HT-29 (cell line): ENCODE measurements at places on chromosomes 3 and 15.

GRCh38 chr15:90557186-90558084 lies 27.7 kb downstream of the CRTC3 start:
- no peak for DNase-seq

DNA sequence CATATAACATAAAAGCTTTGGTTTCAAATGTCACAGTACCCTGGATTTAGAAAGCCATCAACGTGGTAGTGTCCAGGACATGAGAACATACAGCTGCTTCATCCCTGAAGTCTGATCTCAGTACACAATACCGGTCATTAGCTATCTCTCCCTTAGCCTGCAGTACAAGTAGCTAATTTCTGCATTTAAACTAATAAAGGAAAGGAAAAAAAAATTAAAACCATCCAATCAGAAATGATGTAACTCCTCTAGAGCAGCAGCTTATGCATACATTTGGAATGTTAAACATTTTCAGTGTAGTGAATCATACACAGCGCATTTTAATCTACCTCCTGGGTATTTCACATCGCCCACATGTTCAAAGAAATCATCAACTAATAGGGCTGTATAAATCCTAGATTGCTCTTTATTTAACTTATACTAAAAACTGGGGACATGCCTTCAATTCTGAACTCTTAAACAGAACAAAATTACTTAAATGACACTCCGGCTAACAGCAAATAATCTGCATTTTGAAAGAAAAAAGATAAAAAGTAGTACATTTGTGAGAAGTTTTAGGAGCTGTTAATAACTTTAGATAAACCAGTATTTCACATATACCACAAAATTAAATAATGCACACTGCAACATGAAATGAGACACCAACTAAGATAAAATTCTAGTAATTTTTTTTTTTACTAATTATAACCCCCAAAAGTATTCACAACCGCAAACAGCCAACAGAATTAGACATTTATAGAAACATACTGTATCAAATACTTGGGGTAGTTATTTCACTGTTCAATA lies 3.7 kb downstream of the IGF2BP2 start:
- peak; percentile 67 for DNase-seq

DNA sequence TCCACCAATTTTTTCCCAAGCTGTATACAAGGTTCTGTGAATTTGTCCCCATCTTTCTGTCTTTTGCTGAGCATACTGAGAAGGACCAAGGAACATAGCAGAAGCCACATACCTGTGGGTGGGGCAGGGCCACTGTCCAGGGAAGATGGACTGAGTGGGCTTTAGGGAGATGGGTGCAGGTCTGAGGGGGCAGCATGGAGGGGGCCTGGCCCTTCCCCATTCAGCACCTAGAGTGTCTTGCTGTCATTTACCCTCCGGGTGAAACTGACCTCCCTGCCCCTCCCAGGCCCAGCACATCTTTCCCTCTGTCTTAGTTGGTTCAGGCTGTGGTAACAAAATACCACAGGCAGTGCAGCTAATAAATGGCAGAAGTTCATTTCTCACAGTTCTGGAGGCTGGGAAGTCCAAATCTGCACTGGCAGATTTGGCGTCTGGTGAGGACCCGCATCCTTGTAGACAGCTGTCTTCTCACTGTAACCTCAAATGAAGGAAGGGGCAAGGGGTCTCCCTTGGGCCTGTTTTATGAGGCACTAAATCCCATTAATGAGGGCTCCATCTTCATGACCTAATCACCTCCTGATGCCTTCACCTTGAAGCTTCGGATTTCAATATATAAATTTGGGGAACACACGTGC lies 180.0 kb upstream of the SMAD3 start:
- no peak for DNase-seq

GRCh38 chr15:87082581-87082980 lies 1002.9 kb downstream of the AGBL1 start:
- no peak for DNase-seq

GRCh38 chr3:61924090-61924735 lies 362.8 kb downstream of the PTPRG start:
- no peak for DNase-seq

- DNase-seq = peak; percentile 8
These were observed 98.2 kb upstream of the CHD2 start for GRCh38 chr15:92801774-92802464.

- DNase-seq = no peak
These were observed 60.7 kb upstream of the RAB6B start for GRCh38 chr3:133956353-133956752.

DNA sequence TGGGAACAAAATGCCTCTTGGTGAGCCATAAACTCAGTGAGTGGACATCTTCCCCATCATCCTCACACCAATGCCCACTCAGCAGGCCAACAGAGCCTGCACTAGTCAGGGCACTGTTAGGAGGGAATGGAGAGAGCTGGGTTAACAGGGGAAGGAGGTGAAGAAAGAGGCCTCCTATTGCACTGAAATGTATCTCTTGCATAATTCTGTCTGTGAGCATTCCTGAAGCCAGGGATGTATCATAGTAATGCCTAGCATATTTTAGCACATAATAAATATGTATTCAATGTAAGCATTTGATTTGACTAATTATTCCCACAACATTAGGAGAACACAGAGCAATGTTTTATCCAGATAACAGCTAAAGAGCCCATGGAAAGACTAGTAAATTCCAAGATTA lies 81.2 kb downstream of the ANO10 start:
- DNase-seq = no peak

- peak; percentile 78 for DNase-seq
These were observed 43.0 kb upstream of the ABI3BP start for GRCh38 chr3:101036213-101036618.

DNA sequence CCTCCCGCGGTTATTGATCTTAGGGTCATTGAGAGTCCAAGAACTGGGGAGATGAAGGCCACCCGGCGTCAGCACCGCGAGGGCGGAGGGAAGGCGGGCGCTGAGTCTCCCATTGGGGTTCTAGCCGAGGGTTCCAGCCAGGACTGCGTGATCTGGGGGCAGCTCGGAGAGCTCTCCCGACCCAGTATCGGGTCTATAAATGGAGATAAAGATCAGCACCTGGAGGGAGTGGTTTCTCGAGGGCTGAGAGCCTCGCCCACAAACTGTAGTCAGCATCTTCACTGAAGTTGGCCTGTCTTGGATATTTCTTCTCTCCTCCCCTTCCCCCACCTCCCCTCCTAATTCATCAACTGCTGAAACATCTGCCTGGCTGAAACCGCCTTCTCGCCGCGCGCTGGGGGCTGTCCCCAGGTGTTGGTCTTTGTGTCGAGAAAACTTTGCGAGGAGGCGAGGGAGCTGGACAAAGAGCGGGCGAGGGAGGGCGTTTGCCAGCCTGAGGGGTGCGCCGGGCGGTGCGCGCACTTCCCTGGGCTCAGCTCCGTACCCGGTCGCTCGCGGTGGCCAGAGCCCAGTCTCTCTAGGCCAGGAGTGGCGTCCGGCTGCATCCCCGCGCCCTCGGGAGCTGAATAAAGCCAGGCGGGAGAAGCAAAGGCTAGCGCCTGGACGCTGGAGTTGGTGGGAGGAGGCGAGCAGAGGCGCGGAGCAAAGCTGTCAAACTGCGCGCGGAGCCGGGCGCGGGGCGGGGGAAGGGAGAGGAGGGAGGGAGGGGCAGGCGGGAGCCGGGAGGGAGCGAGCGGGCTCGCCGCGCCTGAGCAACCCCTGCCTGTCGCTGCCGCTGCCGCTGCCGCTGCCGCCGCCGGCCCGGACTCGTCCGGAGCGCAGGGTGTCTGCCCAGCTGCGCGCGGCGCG lies at the start of gene ST8SIA2:
ST8SIA2 (plus strand) TSS at position 811 of the 909 bp plus-strand sequence. CDS start 184 bp downstream, outside the sequence.
- DNase-seq = no peak

DNA sequence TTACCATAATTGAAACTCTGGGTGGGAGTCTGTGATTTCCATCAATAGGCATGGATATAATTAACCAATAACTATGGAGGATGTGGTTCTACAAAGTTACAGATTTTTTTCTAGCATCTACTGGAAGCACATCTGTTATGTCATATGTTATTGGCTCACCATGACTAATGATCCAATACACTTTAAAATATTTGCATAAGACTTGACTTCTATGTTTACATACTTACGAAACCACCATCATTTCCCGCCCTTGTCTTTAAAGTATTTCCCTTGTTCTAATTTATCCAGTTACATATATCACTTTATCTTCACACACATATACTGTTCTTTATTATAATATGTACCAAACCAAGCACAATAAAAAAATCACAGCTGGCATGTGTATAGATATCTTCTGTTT lies 380.3 kb upstream of the CBLB start:
- DNase-seq = peak; percentile 7

DNA sequence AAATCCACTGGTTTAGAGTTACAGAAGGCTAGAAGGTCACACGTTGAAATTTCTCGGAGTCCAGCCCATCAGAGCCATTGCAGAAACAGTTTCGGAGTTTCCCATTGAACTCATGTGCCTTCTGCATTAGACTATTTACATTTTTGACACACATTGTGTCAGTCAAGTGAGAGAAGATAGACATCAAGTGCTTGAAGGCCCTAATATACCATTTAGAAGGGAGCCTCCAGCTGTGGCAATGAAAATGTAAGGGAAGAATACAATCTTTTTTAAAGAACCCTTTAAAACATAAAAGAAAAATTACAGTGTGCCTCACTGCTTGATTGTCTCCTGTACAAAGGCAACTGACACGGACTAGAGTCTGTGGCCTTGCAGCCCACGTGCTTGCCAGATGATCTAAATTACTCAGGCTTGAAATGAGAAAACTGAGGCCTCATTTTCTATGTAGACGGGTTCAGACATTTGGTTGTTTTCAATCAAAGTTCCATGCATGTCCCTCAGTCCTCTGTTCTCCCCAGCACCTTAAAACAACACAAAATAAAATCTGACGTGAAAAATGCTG lies 650.5 kb downstream of the ROBO2 start:
- no peak for DNase-seq

GRCh38 chr3:186108106-186108940 lies 566 bp downstream of the ETV5 start:
- peak; percentile 54 for DNase-seq

- DNase-seq = peak; percentile 92
These were observed at the start of gene RBM6 for GRCh38 chr3:49939858-49940666. RBM6 (plus strand) TSS chr3:49940150; CDS start chr3:49962642, 22,492 bp downstream.

DNA sequence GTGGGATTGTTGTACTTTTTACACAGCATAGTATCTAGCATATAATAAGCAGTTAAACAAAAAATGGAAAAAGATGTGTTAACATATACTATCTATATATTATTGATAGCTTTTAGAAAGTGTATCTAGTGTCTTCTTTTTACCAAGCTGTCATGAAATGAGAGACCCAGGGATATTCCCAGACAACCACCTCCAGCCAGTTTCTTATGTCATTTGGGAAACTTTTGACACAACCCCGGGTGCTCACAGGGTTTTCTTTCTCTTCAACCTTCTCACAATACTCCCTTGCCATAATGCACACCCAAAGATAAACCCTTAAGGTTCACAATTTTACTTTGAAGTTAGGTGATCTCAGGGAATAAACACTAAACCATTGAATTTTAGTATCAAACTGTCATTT lies 4.8 kb upstream of the PLA1A start:
- no peak for DNase-seq

- DNase-seq = no peak
These were observed 152.0 kb upstream of the LPP start for GRCh38 chr3:188001926-188002325.

DNA sequence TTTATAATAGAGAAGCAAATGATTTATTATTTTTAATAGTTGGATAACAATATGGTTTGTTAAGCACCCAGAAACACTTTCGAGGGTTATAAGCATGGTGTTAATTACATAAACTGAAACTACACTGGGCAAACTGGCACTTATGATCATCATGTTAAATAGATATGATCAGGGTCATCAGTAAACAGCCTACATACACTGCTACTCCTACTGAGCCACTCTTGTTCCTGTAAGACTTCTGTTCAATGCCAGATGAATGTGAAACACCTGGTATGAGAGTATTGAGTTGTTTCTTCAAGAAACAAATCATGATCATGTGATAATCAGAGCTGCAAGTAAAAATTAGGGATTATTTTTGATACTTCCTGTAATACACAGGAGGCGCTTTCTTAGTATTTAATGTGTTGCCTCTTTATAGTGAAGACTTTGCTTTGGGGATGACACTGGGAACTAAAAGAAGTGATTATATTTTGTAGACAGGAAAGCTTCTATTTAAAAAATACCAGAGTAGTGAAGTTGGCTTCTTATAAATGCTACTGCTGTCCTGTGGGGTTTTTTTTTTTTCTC lies 32.3 kb upstream of the UTS2B start:
- no peak for DNase-seq

DNA sequence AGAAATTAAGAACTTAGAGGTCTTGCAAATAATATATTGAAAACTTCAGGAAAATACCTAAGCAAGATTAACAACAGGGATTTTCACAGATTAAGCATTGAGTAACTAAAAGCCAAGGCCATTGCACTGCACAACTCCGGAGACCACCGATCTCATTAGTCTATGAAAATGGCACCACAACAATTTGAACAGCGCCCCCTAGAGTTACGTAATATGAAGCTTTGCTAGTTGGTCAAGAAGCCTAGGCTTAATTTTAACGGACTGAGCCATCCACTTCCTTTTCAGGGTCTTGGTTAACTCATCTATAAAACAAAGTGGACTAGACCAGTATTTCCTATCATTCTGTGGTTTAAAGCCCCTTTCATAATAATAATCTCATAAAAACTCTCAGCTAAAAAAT lies 24.8 kb downstream of the TMEM212 start:
- no peak for DNase-seq

GRCh38 chr15:45234562-45235235 lies 17.3 kb upstream of the SLC28A2 start:
- no peak for DNase-seq

- DNase-seq = peak; percentile 22
These were observed 32.7 kb downstream of the USF3 start for GRCh38 chr3:113663761-113664160.

DNA sequence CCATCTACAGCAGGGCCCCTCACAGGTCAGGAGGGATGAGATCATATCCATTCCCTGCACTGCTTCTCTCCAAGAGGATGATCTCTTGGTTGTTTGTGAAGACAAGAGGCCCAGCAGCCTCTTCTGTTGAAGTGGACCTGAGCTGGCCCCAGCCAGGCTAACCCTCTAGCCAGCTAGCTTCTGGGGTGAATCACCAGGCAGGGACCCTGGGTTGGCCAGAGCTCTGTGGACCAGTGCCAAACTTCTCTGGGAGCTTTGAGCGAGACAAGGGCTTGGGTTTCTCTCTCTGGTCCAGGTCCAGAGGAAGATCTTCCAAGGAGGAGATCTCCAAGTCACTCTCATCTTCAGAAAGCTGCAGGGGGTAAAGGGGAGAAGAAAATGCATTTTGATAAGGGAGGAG lies 52.7 kb downstream of the CLDN18 start:
- DNase-seq = no peak

- peak; percentile 96 for DNase-seq
These were observed 6.9 kb downstream of the PLCH1 start for GRCh38 chr3:155737844-155738460.

GRCh38 chr15:69576035-69576526 lies 123.5 kb downstream of the RPLP1 start:
- DNase-seq = peak; percentile 93

- peak; percentile 39 for DNase-seq
These were observed 44.6 kb downstream of the CCNL1 start for GRCh38 chr3:157115069-157116006.

GRCh38 chr3:106440672-106441071 lies 571.9 kb upstream of the CBLB start:
- no peak for DNase-seq

GRCh38 chr15:29849716-29850115 lies 27.4 kb upstream of the TJP1 start:
- no peak for DNase-seq

GRCh38 chr3:191476066-191476772 lies 15.3 kb downstream of the PYDC2 start:
- peak; percentile 10 for DNase-seq

GRCh38 chr3:132898141-132898540 lies 140.1 kb upstream of the TMEM108 start:
- DNase-seq = no peak
